RWPE1 (cell line): ENCODE measurements at places on chromosomes 3 and 15.

DNA sequence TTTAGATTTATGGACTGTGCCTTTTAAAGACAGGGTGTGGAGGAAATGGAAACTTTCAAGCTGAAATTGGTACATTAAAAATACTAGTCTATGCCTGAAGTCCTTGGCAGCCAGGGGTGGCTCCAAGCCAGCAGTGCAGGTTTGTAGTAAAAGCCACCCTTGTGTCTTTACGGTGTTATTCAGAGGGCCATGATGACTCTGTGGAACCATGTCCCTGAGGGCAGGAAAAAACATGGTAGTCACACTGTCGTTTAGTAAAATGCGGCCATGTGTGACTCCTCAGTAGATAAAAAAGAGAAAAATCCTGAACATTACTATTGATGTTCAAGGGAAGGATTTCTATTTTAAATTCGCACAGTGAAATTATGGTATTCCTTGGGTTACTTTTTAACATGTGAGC lies 2.7 kb downstream of the FAN1 start:
- no peak for DNase-seq

DNA sequence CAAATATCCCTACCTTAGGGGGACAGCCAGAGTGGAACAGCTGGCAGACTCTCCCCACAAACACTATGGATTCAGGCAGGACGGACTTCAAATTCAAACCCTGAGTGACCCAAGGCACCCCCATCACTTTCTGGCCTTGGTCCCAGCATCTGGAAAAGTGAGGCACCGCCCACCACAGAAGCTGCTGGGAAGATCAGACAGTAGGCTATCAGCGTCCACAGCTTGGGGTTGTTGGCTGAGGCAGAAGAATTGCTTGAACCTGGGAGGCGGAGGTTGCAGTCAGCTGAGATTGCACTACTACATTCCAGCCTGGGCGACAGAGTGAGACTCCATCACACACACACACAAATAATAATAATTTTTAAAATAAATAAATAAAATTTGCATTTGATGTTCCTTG lies 8.5 kb downstream of the PFKFB4 start:
- no peak for DNase-seq

GRCh38 chr3:56758539-56758981 lies 43.2 kb downstream of the ARHGEF3 start:
- DNase-seq: peak; percentile 50

- DNase-seq: no peak
These were observed 81.1 kb upstream of the SERPINI2 start for GRCh38 chr3:167554898-167555297.

DNA sequence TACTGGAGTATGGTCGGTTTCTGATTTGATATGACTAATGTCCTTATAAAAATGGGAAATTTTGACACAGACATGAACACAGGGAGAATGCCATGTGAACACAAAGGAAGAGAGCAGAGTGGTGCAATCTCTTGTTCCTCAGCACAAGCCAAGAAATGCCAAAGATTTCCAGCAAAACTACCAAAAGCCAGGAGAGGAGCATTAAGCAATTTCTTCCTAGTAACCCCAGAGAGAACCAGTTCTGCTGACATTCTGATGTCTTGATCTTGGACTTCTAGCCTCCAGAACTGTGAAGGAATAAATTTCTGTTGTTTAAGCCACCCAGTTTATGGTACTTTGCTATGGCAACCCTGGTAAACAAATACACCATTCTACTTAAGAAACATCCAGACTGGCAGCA lies 227.8 kb upstream of the MRPL3 start:
- no peak for DNase-seq

DNA sequence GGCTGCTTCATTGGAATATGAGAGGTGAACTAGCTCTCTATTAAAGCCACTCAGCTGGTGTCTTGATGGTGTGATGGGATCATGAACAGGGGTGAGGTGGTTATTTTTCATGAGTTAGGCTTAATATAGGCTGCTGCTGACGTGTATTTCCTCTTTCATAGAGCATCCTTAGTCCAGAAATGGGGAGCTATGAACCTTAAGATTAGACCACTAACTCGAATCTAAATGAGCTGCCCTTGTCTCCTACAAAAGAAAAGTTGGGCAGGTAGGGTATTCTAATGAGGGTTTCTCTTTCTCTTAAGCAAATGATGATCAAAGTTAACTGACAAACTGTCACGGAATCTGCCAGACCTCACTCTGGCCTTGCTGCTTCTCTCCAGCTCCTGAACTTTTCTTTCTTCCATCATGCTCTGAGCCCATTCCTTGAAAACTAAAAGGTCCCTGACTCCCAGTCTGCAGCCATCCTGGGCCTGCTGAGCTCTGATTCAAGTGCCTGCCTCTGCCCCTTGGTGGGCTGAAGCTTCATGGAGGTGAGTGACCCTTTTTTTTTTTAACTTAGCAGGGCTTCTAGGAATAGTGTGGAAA lies at the start of gene TRIM69:
TSS of gene TRIM69 (plus strand) at position 348 of the 585 bp plus-strand sequence. CDS start at position 525, 177 bp downstream.
- no peak for DNase-seq

- DNase-seq: no peak
These were observed 5.1 kb downstream of the NLGN1 start for GRCh38 chr3:173402656-173403055.

- no peak for DNase-seq
These were observed 42.3 kb upstream of the RAB6B start for GRCh38 chr3:133937756-133938601.

GRCh38 chr3:179093807-179094206 lies 22.2 kb upstream of the ZMAT3 start:
- DNase-seq: no peak
